ENCODE measurements at places on chromosomes 2 and 18.

DNA sequence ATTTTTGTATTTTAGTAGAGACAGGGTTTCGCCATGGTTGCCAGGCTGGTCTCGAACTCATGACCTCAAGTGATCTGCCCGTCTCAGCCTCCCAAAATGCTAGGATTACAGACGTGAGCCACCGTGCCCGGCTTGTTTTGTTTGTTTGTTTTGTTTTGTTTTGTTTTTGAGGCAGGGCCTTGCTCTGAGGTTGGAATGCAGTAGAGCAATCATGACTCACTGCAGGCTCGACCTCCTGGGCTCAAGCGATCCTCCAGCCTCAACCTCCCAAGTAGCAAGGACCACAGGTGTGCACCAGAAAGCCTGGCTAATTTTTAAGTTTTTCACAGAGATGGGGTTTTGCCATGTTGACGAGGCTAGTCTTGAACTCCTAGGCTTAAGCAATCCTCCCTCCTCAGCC, 8.9 kb upstream of the CNNM4 start:
- no peak for DNase-seq

GRCh38 chr2:20560011-20560410, 90.9 kb downstream of the HS1BP3 start:
- DNase-seq, result no peak

DNA sequence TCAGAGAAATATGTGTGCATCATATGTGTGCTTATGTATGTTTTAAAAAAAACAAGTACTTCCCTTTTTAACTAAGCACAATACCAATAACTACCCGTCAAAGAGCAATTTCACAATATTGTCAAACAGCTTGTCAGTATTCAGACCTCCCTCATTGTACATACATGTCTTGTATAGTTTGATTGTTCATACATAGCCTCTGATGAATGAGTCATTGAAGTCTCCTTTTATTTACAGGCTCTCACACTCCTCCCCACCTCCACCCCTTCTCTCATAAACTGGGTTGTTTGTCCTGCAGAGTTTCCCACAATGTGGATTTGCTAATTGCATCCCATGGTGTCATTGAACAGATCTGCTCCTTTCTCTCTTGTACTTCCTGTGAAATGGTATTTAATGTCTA, 132.8 kb upstream of the L3MBTL4 start:
- no peak for DNase-seq

DNA sequence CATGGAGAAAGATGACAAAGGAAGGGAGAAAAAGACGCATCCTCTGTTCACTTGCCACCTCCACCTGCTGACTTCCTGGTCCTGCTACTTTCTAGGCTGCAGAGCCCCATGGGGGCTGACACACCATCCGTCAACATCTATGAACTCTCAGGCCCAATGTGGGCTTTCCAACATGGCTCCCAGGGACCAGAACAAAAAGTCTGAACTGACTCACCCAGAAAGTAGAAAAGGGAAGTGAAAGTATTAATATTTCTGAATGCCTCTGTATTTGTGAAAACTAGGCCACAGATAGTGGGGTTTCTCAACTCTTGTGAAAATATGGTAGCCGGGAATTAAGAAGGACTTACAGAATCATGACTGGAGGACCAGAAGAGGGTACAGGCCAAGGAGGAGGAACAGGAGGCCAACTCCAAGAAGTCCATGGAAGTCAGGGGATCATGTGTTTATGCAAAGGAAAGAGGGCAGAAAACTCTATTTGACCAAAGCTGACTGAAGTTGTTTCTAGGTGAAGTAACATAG, 123.1 kb upstream of the CAB39 start:
- DNase-seq, result no peak

- no peak for DNase-seq
Measured at GRCh38 chr2:227460070-227460485, 11.9 kb upstream of the AGFG1 start.

DNA sequence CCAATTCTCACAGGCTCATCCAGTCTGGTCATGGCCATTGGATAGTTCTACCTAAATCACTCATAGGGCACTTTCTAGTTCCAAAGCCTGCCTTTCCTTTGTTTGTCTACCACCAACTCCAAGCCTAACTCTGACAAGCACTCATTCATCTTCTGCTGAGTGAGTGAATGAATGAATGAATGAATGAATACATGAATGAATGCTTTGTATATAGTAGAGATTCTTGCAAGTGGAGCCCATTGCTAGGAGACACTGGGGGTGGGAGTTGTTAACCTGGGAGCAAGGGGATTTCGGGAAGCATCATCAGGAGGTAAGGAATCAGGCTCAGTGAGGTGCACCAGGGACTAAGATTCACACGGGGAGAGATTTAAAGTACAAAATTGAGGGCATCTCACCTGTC, 3.3 kb upstream of the MOCOS start:
- DNase-seq, result no peak

DNA sequence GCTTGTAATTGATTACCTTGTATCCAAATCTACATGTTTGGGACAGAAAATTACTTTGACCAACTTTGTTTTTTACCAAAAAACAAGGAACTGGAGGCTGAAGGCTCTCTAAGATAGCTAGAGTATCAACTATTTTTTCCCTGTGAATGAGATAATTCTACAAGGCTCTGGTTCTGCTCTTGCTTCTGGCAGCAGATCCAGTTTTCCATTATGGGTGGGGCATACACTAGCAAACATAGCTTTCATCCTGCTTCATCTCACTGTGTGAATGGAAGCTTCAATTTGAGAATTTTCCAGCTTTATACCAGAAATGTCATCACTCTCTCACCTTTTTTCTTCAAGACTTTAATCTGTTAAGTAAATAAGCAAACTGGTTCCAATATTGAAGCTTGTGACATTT, 249.7 kb downstream of the RPRM start:
- no peak for DNase-seq

DNA sequence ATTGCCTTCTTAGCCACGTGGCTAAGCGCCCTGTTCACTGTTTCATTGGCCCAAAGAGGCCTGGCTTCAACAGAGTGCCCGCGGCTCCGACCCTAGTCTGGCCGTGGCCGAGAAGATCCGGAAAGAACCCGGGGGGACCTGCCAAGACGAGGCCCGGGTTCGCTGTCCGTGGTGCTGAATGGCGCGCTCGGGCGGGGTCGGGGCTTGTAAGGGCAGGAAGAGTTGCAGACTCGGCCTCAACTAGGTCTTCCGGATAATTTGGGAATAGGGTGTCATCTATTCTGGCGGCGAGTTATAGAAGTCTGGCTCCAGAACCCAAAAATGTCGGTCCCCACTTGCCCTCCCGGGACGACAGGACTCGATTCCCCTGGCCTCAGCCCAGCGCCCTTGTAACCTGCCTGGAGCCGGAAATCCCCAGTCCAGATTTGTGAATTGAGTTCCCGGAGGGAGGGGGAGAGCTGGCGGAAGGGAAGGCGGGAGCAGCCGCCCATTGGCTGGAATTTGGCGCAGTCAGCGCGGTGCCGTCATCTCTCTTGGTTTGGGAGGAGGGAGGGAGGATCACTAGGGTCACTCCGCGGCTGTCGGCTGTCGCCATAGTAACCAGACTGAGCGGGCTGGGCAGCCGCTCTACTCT, 3.5 kb downstream of the CDK5R2 start:
- no peak for DNase-seq

DNA sequence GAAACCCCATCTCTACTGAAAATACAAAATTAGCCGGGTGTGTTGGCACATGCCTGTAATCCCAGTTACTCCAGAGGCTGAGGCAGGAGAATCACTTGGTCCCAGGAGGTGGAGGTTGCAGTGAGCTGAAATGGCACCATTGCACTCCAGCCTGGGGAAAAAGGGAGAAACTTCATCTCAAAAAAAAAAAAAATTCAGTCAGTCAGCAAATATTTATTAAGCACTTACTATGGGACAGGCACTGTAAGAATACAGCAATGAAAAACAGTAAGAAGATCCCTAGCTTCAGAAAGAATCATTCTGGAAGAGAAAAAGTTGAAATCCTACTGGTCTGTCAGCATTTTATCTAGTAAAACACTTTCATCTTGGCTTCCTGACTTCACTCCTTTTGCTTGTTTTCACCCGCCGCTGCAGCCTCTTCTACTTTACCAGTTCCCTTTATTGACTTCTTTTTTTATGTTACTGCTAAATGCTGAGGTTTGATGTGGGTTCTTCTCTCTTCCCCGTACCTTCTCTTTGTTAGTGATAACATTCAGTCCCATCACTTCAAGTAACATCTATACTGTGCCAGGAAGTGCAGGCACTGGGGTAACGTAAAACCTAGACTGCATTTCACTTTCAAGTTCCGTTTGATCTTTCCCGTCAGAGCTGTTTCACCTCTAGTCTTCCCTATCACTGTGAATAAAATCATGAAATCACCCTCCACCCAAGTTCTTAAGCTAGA, 10.8 kb upstream of the TAF4B start:
- no peak for DNase-seq

DNA sequence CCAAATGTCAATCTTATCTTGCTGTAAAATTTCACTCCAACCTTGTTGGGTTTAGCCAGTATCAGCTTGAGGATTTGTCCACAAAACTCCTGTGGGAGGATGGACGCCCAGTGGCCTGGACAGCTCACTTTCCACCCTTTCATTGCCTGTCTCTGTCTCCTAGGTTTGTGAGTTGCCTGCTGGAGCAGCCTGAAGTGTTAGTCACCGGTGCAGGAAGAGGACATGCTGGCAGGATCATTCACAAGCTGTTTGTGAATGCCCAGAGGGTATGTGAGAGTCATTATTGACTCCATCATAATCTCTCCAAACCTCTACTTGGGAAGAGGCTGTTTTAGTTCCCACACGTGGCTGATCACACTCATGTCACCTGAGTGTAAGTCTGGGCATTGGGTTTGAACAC, 112.3 kb downstream of the RAB3GAP1 start:
- DNase-seq, result no peak

DNA sequence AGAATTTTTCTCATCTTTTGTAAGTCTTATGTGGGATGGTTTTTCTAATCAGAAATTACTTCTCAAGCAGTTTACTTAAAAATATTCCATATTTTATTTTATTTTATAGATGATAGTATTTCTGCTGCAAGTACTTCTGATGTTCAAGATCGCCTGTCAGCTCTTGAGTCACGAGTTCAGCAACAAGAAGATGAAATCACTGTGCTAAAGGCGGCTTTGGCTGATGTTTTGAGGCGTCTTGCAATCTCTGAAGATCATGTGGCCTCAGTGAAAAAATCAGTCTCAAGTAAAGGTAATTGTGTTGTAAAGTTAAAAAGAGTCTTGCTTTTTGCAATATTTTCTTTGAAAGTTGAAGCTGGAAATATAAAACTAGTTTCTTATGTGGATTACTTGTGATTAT, 76.2 kb downstream of the EML4 start:
- DNase-seq, result no peak

DNA sequence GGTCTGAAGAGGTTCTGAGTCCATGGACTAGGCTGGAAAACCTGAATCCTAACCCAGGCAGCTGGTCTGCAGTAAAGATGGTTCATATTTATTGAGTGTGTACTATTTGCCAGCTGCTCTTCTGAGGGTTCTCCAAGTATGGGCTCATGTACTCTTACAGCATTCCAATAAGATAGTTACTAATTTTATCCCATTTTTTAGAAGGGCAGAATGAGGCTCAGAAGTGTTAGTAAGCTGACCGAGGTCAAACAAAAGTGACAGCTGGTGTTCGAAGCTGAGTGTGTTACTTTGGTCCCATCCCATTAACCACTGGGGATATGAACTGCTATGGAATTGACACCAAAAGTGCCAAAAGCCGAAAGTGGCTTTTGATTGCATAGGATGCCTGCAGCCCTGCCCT, 76.9 kb downstream of the CABLES1 start:
- no peak for DNase-seq

- no peak for DNase-seq
Measured at GRCh38 chr2:97741251-97741650, 27.9 kb downstream of the ZAP70 start.

DNA sequence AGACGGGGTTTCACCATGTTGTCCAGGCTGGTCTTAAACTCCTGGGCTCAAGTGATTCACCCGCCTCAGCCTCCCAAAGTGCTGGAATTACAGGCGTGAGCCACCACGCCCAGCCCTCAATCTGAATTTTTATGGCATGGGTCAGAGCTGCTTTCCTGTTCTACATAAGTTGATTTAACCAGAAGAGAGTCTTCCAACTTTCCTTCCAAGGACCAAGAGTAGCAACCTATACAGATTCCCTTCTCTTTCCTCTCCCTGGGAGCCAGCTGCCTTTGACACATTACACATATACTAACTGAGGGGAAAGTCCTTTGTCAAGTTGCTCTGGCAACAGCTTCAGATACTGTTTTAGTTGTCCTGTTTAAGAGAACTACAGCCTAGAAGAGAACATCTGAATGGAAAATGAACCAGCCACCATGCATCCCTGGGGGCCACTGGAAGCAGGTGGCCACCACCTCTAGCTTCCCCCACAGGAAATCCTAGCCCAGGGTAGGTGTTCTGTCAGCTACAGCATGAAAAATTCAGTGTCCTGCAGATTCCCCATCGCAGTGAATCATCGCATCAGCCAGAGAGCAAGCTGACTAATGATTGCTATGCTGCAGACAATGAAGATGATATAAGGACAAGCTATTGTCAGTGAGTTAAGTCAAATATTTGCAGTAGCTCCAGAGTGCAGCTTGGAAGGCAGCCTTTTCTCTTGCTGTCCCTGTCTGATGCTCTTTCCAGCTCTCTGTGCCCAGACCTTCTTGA, 62.9 kb downstream of the POMC start:
- DNase-seq, result no peak

GRCh38 chr2:37679072-37679695, 7.7 kb upstream of the CDC42EP3 start:
- DNase-seq, result no peak

DNA sequence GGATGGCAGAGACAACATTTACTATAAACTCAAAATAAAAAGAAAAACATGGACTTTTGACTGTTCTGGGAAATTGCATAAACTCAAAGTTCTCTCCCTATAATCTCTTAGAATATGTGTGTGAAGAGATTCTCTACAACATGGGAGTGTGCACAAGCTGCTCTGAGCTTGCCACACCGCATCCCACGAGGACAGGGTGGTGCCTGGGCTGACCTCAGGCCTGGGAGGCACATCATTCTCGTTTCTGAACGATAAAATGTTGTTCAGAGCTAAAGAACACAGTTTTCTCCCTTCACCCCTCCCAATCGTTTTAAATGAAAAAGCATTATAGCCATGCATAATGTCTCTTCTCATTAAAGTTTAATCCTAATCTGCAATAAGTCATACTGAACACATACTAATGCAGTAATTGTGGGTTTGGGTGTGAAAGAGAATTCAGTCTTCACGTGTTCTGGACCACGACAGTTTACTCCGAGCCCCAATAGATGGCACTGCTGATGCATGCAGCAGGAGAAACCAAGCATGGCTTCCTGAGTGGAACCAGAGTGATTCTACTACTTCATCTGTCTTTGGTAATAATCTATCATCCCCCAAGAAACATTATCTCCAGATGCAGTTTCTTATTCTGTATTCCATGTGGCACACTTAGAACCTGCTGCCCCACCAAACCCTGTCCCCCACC, 46.9 kb upstream of the LAMA1 start:
- no peak for DNase-seq

DNA sequence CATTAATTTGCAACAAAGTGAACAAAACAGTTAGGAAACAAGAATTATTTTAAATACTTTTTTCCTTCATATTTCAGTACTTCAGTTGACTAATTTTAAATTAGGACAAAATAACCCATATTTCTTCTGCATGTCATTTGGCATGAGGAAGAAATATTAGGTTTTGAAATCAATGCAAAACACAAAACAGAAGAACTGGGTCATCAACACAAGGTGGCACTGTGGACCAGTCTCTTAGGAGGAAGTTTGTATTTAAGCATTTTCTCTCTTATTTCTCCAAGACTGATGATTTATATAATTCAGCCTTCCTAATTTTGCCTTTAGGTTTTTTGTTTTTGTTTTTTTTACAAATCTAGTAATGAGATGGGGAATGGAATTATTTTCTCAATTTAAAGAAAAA, 352.8 kb upstream of the KCNH7 start:
- DNase-seq, result no peak

All from Right ventricle myocardium inferior (tissue), 1 donor.